ENCODE measurements at places on chromosomes 2 and 18.
A peak's percentile ranks its signal among the peaks of the same experiment; 100 is the strongest.

GRCh38 chr2:41004700-41005099 lies 552.8 kb upstream of the SLC8A1 start:
- DNase-seq, result no peak

GRCh38 chr2:241302759-241303651 lies 12.5 kb downstream of the HDLBP start:
- DNase-seq, result no peak

- no peak for DNase-seq
These were observed 72.6 kb upstream of the MC2R start for GRCh38 chr18:13987956-13988355.

- no peak for DNase-seq
These were observed 75.1 kb downstream of the SH3BP4 start for GRCh38 chr2:235026649-235027557.

- no peak for DNase-seq
These were observed 58.0 kb downstream of the TMEM163 start for GRCh38 chr2:134660626-134661402.

- DNase-seq, result no peak
These were observed 226.1 kb downstream of the LDLRAD4 start for GRCh38 chr18:13444430-13445240.

DNA sequence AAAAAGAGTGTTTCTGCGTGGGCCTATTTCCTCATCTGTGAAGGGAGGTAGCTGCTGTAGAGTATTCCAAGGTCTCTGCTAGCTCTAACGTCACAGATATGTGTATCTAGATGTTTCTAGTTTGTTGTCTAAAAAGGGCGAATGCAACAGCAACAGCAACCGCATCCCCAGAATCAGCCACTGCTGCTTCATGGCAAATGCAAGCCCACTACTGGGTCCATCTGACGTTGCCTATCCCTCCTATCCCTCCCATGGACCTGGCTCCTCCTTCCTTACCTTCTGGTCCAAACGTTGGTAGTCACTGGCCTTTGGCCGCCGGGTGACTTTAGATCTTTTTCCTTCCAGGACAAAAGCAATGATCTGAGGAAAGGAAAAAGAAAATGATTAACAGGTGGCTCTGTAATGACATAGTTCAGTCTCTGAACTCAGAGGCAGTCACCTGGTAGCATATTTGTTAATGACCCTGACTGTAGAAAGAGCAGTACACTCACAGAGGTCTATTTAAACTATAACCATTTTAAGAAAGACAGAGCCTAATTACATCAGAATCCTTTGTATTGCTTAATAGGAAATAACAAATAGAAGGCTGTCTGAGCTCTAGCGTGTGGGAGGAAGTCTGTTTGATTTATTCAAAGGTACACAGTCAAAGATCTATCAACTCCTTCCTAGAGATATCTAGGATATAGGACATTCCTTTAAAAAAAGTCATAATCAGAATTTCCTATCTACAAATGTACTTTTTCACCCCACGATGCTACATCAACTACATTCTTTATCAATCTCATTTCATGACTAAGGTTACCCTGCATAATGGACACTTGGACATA lies 2.9 kb downstream of the TGOLN2 start:
- no peak for DNase-seq

- DNase-seq, result no peak
These were observed 340 bp downstream of the SLC40A1 start for GRCh38 chr2:189580241-189580651.

DNA sequence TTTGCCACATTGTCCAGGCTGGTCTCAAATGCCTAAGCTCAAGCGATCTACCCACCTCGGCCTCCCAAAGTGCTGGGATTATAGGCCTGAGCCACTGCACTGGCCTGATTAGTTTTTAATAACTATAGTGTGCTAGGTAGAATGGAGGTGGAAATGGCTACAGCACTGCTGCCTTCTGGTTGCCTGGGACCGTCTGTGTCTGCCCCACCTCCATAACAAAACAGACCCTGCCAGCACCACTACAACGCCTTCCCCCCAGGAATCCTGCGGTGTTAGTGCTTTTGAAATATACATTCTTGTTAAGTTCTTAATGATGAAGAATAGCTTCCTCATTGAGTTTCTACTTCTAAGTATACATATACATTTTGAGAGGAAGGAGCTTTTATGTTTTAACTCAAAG lies 148.2 kb upstream of the ITGA6 start:
- no peak for DNase-seq

GRCh38 chr2:74849228-74849892 lies 15.4 kb downstream of the HK2 start:
- DNase-seq, result peak; percentile 37

- no peak for DNase-seq
These were observed 2.6 kb downstream of the CDH2 start for GRCh38 chr18:28174181-28174905.

DNA sequence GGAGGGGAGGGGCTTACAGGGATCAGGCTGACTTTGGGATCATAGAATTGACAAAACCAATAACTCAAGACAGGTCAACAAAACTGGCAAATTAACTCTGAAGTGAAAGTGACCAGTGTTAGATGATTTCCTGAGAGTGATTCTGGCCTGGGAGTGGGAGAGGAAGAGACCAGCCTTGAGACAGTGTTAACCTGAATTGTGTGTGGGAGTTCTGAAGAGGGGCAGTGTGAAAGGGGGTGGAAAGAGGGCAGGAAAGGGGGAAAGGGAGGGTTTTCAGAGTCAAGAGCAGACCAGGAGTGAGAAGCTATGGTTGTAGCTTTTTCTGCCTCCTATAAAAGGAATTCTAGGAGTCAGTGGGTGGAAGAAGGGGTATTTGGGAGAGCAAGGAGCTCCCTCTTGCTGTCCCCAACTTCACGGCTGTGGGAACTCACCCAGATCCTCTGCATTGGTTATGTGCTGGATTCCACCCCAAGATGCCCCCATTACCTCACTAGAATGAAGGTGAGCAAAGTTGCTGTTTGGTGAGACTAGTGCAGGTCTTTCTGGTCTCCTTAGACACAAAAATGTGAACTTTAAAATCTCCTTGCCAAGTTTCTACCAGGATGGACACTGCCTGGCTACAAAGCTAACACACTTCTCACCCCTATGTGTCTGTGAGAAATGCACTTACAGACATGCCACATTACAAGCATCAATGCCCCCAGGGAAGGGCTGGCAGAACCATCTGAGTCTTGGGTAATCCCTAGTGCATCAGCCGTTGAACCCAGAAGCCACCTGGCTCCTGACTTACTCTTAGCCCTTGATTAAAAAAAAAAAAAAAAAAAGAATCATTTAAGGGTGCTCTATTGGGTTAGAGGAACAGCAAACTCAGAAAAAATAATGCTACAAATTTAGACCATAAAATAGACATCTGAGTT lies 61.6 kb downstream of the BMP10 start:
- no peak for DNase-seq

- DNase-seq, result no peak
These were observed 30.0 kb downstream of the AFTPH start for GRCh38 chr2:64554117-64554516.

DNA sequence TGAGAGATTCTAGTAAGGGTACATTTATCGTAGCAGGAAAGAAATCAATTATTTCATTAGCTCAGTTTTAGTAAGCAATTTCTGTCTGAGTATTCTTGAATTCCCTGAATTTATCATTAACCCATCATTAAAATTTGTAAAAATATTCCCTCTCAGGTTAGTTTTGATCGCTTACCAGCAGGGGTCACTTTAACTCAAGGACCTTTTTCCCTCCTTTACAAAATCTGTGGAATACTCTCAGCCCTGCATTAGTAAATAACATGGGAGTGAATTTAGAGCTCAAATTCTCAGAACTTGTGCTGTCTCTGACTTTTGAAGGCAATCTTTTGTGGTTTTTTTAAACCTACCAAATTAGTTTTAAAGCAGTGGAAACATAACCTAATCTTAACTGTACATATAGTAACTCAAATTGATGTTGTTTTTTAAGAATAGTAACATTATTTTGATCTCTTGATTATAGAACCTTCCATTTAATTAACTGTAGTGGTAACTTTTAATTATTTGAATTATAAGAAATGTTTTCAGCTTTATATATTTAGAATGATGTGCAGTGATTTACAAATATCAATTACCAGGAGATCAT lies 97.2 kb downstream of the AGPS start:
- no peak for DNase-seq

- DNase-seq, result no peak
These were observed 28.1 kb downstream of the NCKAP1 start for GRCh38 chr2:183010112-183010511.

DNA sequence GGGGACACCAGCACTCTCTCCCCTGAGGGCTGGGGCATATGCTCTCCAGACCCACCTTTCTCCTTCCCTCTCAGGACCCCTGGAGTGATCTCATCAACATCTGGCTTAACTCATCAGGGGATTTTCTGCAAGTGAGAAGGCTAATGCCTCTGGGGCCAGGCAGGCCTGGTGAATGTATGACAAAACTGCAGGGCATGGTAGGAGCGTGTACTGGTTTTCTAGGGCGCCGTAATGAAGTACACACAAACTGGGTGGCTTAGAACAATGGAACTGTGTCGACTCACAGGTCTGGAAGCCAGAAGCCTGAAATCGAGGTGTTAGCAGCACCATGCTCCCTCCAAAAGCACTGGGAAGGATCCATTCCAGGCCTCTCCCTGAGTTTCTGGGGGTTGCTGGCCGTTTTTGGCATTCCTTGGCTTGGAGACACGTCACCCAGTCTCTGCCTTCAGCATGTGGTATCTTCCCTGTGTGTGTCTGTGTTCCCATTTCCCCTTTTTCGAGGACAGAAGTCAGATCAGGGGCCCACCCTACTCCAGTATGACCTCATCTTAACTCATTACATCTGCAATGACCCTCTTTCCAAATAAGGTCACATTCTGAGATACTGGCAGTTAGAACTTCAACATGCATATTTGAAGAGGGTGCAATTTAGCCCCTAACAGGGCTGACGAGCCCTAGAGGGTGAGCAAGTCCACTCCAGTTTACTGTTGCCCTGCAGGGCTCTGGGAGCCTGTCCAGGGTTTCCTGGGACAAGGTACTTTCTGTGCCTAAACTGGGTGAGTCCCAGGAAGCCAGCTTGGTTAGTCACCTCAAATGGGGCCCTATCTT lies 45.5 kb upstream of the CAB39 start:
- DNase-seq, result no peak

- no peak for DNase-seq
These were observed 107.3 kb upstream of the MGAT5 start for GRCh38 chr2:134146620-134147019.

- no peak for DNase-seq
These were observed 296.5 kb upstream of the THSD7B start for GRCh38 chr2:136468799-136469369.

DNA sequence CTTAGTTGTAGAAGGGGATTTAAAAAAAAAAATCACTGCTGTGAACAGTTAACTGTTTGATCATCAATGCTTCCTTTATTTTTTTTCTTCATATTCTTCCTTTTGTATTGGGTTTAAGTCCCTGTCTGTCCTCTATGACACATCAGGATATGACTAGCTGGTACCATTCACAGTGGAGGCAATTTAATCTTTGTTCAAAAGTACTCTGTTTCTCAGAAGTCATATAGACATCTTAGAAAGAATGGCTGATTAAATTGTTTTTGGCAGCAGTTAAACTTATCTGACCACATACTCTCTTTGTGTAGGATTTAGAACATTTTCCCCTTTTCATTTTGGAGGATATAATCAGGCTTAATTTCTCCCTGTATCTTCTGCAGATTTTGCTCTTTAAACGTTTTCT lies 807.8 kb upstream of the CDH2 start:
- DNase-seq, result no peak

GRCh38 chr2:142879151-142879550 lies 1.7 kb downstream of the KYNU start:
- DNase-seq, result no peak

DNA sequence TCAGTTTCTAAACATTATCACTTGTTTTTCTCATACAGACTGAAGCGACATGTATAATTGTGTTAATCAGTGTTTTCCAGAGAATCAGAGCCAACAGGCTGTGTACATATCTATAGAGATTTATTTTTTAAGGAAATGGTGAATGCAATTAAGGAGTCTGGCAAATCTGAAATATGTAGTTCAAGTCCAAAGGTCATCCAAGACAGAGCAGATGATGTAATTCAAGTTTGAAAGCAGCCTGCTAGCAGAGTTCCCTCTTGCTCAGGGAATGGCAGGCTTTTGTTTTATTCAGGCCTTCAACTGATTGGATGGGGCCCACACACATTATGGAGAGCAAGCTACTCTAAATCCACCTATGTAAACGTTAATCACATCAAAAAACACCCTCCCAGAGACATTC lies 282.6 kb downstream of the CBLN2 start:
- no peak for DNase-seq

DNA sequence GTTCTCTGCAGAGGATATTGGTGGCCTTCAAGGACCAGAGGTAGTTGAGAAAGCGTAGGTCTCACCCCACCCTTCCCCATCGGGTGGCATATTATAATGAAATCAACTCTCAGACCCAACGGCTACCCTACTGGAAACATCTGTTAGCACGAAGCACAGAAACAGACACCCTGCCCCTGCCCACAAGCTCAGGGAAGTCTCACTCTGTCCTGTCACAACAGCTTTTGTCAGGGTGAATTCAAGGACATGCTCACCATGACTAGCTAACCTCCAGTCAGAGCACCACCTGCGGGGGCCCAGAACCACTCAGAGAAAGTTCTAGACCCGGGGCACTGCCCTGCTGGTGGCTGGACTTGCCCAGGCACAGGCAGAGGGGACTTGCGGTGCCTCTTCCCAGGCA lies 3.5 kb upstream of the B3GNT7 start:
- DNase-seq, result no peak

DNA sequence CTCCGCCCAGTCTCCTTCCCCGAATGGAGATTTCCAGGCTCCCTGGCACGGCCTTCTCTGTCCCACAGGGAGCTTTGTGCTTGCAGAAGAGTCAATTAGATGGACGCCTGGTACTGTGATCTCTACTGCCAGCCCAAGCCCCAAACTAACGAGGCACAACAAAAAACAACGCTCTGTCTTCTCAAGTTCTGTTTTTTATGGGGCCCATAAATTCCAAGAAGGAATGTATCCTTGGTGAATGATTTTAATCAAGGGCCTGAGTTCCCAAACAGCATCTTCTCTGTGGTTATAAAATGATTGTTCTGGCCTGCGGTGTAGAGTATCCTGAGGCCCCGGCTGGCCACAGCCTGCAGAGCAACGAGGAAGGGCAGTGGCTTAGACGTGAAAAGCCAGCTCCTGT lies 219.5 kb downstream of the CLIP4 start:
- DNase-seq, result no peak

- no peak for DNase-seq
These were observed 7.3 kb downstream of the IRS1 start for GRCh38 chr2:226792155-226792881.

Data from activated T-cell treated with anti-CD3 and anti-CD28 coated beads for 1 hour (primary cell).